ENCODE measurements at places on chromosomes 5 and 9.

DNA sequence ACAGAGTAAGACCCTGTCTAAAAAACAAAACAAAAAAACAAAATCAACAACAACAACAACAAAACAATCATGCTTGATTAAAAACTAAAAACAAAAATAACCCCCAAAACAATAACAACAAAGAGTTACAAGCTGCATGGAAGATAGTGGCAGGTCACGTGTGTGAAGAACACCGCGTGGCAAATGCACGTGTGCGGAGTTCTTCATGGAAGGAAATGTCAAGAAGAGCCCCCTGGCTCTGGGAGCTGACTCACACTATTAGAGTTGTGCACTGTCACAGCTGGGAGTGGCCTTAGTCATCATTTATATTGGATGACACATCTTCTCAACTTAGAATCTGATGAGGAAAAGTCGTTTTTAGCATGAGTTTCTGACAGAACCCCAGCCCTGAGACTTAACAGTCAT lies 110.5 kb downstream of the JMY start:
- DNase-seq, result no peak

DNA sequence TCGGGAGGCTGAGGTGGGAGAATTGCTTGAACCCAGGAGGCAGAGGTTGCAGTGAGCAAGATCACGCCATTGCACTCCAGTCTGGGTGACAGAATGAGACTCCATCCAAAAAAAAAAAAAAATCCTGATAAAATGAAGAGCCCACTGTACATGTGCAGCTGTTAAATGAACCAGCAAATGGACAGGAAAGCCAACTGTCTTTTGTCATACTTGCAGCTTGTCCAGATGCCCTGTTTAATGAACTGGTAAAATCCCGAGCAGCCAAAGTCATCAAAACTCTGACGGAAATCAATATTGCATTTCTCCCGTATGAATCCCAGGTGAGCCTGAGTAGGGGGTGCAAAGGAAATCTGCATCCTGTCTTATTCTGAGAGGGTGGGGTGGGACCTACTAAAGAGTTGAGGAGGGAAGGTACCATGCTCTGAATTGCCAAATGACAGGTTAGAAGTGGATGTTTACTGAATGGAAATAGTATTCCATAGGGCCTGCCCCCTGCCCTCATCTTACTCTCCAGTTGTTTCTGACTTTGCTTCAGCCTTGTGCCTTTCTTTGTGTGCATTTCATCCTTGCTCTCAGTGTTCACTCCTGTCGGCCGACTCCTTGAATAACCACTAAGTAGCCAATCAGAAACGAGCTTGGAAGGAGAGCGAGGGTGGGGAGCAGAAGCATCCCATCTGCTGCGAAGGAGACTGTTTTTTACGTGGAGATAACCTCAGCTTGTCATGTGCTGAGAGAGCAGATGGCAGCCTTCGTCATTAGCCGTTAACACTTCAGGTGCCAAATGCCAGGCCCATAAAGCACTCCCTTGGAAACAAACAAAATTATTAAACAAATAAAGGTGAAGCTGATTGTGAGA lies 45.7 kb upstream of the CFAP157 start:
- DNase-seq, result no peak

GRCh38 chr9:124133727-124134126 lies 122.2 kb downstream of the LHX2 start:
- DNase-seq, result peak; percentile 89

- DNase-seq, result no peak
Observed at GRCh38 chr5:6803981-6804550, 90.8 kb downstream of the TENT4A start.

GRCh38 chr9:11928871-11929321 lies 764.3 kb upstream of the TYRP1 start:
- DNase-seq, result no peak

DNA sequence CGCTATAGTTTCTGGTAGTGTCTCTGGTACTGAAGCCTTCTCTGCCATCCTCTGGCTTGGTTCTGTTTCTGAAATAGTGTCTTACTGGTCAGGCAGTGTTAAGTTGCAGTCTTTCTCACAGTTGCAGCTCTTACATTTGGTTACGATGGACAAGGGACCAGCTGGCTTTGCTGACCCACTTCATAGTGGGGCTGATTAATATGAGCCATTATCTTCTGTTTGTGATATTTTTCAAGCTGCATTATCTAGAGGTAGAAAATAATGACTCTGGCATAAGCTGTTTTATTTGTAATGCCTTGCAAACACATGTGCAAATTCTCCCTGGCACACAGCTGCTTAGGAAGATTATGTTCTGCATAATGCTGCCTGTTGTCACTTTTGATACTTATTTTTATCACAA lies 199.1 kb downstream of the KDM4C start:
- no peak for DNase-seq

DNA sequence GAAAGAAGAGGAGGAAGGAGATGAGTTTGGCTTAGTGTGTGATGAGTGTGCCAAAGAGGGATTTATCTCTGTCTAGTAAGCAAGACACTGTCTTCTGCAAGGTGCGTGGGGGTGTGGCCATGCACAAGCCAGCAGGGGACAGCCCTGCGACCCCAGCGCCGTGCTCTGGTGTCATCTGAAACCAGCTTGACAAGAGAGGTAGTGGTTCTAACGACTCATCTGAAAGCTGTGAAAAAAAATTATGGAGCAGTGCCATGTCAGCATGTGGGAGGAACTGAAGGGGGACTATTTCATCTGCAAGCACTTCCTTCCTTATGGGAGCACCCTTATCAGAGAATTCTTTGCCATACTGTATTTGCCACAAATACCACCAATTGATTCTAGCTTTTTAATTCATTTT lies 398.6 kb downstream of the PSAT1 start:
- DNase-seq, result peak; percentile 41

DNA sequence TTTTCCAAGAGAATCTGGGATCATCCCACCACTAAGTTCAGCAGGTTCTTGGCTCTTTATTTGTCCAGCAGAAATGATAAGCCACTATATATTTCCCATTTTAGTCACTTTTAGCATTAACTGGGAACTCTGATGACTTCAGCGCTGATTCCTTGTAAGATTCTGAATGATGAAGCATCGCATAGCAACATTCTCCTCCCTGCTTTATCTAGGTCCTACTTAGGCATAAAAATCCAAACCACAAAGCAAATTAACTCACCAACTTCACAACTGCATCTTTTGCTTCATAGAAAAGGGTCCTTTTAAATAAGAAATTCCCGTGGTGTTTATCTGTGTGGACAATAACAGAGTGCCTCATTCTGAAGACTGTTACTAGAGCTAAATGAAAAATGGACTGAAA lies 203.9 kb downstream of the SAXO1 start:
- DNase-seq, result no peak

- no peak for DNase-seq
Observed at GRCh38 chr9:82781921-82782392, 281.0 kb downstream of the RASEF start.

GRCh38 chr9:125387861-125388524 lies 126.4 kb downstream of the GAPVD1 start:
- no peak for DNase-seq

DNA sequence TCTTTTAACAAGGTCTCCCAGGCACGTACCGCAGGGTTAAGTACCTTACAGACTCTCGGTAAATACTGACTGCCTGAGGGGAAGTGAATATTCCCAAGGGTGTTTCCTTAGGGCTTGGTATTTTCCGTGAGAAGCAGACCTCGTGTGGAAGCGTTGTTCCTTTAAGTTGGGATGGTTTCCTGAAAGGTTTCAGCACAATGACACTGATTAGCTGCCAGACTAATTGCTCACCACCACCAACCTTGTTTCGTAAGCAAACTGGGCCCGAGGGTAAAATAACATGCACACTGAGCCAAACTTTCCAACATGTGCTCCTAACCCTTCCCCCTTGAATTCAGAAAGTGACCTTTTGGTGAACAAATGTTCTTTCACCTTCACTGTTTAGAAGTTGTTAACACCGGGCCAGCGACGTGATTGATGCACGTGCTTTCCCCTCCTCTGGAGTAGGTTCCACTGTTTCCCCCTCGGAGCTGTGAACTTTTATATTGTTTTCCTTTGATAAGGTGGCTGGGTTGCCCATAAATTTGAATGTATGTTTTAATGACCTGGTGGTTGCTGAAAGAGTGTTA lies 128.1 kb upstream of the RPS23 start:
- no peak for DNase-seq

- peak; percentile 6 for DNase-seq
Observed at GRCh38 chr5:11212706-11213105, 451.7 kb upstream of the DAP start.

- no peak for DNase-seq
Observed at GRCh38 chr5:68054638-68055037, 160.9 kb upstream of the PIK3R1 start.

GRCh38 chr5:74865804-74866595 lies at the start of gene FAM169A:
Gene FAM169A, minus strand, starts transcription at chr5:74866387. Its CDS starts 24,711 bp downstream, at chr5:74841676.
- DNase-seq, result peak; percentile 19

DNA sequence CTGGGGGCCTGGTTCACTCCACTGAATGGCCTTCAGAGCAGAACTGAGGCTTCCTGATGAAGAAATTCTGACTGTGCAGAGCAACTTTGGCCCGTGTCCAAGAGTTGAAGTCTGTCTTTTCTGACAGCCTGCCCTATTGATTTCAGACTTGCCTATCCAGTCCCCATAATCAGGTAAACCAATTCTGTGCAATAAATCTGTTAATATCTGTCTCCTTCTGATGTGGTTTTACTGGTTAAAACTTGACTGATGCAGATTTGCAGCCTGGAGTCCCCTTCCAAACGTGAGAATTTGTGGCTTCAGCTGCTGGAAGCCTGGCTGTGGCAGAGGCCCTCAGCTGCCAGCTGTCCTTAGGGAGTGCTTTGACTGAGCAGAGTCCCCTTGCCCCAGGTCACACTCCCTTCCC lies 283.9 kb upstream of the ANKRD55 start:
- peak; percentile 71 for DNase-seq

- DNase-seq, result no peak
Observed at GRCh38 chr9:113947941-113948340, 71.8 kb downstream of the ZNF618 start.

DNA sequence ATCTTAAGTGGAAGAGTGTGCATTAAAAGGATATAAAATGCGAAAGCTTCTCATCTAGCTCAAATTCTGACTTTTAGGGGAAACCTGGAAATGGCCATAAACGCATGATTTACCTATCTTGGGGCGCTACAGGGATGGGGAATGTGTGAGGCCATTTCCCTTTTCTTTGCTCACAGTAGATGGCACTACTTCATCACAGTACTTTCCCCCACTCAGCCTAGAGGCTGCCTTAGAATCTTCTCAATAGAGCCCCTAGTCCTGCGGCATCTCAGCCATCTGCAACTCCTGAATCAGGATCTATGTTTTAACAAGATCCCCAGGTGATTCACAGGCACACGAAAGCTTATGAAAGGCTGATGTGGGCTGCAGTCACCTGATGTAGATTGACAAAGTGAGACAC lies 110.8 kb downstream of the LHFPL2 start:
- DNase-seq, result peak; percentile 75

DNA sequence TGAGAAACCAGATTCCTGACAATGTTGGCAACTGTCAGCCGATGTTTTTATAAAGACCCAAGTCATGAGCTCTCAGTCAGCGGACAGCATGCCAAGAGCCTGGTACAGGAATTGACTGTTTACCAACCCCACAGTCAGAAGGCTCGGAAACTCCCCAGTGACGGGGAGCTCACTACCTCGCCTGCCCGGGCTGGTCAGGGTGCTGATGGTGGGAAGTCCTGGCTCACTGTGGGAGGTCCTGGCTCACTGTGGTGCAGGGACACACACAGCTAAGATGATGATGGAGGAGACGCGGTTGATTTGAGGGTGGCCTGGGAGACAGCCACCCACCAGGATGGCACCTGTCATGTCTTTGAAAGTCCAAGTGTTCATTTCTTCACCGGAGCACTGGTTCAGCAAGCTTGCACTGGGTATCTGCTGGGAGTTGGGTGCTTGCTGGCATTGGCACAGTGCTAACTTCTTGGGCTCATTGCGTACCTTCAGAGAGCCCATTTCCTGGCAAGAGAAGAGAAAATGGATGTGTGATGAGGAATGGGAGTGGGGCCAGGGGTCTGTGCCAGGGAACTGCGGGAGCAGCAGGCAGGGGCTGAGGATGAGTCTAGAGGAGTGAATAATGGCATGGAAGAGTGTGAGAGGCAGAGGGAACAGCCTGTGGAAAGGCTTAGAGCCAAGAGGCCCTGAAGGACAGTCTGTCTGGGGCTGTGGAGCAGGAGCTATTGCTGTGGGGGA lies 15.3 kb downstream of the ASS1 start:
- no peak for DNase-seq

GRCh38 chr5:55731848-55732247 lies 6.0 kb upstream of the DDX4 start:
- DNase-seq, result no peak

DNA sequence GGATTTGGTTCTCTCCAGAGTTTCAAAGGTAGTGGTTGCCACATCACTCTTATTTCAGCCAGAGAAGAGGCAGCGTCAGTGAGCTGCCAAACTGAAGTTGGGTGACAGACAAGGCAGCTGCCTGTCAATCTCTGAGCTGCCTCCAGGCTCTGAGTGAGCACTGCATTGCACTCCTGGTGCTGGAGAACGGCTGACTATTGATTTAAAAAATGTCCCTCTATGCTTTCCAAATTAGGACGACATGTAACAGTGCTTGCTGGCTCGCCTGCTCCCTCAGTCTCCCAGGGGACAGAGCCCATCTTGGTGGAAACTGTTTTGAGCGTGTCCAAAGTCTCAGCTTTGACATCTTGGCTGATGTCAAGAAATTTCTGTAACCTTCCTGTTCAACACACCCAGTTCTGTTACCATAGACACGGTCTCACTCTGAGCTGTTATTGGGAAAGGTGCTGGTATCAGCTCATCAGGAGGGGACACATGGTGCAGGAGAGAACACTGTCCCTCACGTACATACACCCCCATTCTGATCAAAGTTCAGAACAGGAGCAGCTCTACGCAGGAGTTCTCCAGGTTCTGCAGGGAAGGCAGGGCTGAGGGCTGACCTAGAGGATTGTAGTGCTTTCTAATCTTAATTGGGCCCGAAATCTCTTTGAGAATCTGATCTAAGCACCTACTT lies 15.7 kb downstream of the PCDH12 start:
- no peak for DNase-seq

GRCh38 chr9:92122061-92122460 lies 6.8 kb upstream of the SPTLC1 start:
- DNase-seq, result no peak

DNA sequence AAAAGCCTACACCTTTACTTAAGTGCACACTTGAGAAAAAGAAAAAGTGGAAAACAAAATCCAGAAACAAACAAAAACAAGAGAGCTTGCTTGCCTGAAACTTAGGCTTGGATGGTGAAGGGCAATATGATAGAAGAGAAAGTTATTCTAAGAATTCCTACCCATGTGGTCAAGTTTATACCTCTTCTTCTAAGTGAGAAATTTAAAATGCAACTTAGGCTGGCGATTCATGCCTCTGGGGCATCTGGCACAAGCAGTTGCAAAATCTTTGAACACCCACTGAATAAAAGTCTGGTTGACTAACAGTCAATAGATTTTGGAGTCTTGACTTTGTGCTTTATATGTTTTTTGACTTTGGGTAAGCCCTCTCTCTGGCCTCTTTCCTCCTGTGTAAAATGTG lies 239.6 kb downstream of the KDM4C start:
- DNase-seq, result no peak

GRCh38 chr5:171625646-171626045 lies 160.0 kb upstream of the SMIM23 start:
- no peak for DNase-seq

GRCh38 chr9:124284940-124285441 lies 27.2 kb downstream of the NEK6 start:
- DNase-seq, result no peak
